Stimulated activated CD4-positive, alpha-beta T cell treated with anti-CD3 and anti-CD28 coated beads, Interleukin-15, amount 100 ng/mL, for 24 hours (primary cell): ENCODE measurements at places on chromosomes 3 and 15.

GRCh38 chr3:13022348-13023234, 50.6 kb downstream of the IQSEC1 start:
- no peak for DNase-seq

- DNase-seq = no peak
Measured at GRCh38 chr3:27669591-27669990, 52.5 kb downstream of the EOMES start.

DNA sequence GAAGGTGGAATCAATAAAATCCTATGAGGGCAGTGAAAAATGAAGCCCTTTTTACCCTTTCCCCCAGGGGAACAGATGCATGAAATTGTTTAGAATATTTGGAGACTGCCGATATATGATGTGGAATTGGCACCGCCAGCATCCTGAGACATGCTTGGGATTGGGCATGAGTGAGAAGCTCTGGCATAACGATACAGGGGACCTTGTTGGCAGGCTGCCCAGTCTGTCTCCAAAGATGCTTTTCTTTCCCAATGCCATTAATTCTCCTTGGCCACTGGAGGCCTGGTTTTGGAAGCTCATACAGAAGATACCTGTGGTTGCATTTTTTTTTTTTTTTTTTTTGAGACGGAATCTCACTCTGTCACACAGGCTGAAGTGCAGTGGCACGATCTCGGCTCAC, 800.6 kb upstream of the LMCD1 start:
- no peak for DNase-seq

GRCh38 chr15:44536302-44536961, 515 bp upstream of the EIF3J start:
- no peak for DNase-seq

DNA sequence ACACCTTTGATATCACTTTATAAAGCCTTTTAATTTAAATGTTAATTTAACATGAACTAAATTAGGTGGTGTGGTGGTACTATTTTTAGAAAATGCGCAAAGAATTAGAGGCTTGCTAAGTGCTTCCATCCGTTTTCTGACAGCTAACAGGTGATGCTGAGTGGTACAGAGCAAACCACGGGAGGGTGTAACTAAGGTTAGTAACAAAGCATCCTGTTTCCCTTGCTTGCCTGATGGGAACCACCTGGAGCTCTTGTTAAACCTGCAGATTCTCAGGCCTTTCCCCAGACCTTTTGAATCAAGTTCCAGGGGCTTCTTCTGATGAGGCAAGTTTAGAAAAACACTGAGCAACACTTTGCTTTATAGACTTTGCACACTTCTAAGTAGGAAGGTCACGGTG, 101.0 kb downstream of the ATG7 start:
- DNase-seq = no peak

DNA sequence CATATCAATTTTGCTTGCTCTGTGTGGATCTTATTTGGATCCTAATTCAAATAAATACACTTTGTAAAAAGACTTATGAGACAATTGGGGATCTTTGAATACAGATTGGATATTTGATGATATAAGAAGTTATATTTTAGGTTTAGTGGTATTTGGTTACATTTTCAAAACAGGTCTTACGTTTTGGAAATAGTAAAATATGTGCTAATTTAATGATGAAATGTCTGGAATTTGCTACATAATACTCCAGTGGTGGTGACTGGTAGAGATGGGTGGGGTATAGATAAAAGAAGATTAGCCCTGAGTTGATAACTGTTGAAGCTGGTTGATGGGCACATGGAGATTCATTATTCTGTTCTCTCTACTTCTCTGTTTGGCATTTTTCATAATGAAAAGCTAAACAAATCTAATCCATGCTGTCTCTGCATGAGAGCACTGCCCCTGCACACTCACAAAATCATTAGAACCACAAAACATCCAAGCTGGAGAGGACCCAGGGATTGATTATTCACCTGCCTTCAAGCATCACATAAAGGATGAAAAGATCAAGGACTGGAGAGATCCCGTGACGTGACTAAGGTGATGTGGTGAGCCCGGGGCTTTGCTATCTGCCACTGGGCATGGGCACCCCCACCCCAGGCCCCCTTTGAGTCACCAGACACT, 58.9 kb downstream of the TLE3 start:
- no peak for DNase-seq
